Left ventricle myocardium inferior (tissue), 1 donor: ENCODE measurements at places on chromosomes 4 and X.

DNA sequence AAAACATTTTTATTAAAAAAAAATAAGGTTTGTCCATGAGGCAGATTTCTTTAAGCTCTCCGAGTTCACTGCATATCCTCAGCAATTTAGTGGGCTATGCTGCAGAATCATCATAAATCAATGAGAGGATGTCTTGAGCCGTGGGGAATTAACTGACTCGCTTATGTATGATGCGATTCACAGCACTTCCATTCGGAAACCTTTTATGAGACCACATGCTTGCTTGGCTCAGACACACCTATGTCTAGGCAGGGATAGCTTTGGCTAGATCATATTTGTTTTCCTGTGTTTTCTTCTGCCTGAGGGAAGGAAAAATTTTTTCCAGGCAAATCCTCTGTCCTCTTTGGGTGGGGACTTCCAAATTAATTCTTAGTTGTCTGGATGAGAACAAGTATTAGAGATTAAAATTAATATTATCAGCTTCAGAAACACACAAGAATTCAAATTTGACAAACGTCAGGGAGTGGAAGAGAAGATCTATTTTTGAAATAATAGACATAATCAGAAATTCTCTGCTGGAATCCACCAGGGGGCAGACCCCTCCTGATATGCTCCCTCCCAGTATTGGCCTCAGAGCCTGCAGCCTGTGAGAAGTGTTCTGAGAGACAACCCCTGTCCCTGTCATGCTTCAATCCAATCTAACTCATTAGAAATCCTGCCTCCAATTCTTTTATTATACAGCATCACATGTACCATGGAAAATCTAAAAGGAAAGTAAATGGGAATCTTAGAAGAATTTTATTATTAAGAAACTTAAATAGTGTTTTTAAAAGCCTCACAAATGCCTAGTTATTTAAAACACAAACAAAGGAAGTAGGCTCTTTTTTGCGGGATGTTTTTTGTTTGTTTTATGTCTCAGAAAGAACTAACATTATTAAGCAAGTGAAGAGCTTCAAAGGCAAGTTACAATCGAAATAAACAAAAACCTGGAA lies 345.1 kb upstream of the TACR3 start:
- peak; percentile 15 for DNase-seq

DNA sequence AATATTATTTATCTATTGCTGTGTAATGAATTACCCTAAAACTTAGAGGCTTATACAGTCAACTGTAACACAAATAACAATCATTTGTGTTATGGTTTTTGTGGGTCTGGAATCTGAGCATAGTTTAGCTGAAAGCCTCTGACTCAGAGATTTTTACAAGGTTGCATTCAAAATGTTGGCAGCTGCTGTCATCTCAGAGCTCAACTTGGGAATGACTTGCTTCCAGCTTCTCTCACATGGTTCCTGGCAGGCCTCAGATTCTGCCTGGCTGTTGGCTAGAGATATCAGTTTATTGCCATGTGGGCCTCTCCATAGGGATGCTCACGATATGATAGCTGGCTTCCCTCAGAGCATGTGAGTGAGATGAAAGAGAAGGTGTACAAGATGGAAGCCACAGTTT lies 70.2 kb upstream of the BRWD3 start:
- no peak for DNase-seq

GRCh38 chr4:100510551-100510950 lies 7.3 kb downstream of the EMCN start:
- no peak for DNase-seq

- DNase-seq = peak; percentile 44
These were observed 132.2 kb downstream of the AFAP1 start for GRCh38 chr4:7807351-7807921.

GRCh38 chrX:27933361-27933760 lies 47.9 kb downstream of the DCAF8L1 start:
- DNase-seq = no peak

GRCh38 chrX:2954541-2954940 lies 25.4 kb upstream of the ARSD start:
- DNase-seq = no peak

- DNase-seq = no peak
These were observed 23.3 kb upstream of the PPP2R2C start for GRCh38 chr4:6495736-6496135.

DNA sequence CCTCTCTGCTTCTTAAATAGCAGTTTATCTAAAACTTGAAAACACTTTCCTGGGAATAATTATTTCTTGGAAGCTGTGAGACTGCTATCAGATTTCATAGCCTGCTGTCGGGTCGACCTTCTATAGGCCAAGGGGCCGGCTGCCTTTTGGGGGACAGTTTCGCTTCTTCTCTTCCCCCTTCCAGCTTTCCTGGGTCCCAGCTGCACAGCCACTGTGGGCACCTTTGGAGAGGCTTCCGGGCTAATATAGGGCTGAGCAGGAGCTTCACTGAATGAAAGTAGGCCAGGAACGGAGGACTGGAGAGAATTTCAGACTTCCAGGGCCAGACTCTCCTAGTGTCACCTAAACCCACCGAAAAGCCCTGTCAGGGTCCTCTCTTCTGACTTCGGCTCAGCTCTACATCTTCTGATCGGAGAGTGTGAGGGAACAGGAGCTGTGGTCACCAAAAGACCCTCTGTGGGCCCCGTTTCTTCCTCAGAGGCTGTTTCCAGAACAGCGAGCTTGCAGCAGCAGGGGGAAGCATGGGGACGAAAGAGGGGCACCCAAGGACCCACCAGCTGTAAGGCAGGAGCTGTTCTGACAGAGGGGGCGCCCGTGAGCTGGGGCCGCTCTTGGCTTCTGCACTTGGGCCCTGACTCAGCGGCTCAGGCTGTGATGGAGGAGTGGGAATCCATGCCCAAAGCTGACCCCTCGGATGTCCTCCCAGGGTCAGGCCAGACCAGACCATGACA lies 620.6 kb downstream of the BCOR start:
- DNase-seq = no peak

DNA sequence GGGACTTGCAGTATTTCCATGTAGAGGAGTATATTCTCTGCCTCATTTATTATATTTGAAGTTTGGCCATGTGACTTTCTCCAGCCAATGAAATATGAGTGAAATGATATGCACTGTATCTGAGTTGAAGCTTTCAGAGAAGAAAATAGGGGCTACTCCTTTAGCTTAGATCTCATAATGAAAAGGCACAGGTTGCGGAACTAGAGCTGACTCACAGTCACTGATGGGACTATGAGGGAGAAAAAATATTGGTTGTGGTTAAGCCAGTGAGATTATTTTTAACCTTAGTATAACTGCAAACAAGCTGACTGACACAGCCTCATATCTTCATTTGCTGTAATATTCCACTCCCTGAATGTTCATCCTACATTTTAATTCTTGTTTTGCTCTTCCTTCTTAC lies 1104.3 kb downstream of the RPA4 start:
- DNase-seq = no peak

- DNase-seq = no peak
These were observed 9.9 kb downstream of the CPE start for GRCh38 chr4:165388756-165389155.

DNA sequence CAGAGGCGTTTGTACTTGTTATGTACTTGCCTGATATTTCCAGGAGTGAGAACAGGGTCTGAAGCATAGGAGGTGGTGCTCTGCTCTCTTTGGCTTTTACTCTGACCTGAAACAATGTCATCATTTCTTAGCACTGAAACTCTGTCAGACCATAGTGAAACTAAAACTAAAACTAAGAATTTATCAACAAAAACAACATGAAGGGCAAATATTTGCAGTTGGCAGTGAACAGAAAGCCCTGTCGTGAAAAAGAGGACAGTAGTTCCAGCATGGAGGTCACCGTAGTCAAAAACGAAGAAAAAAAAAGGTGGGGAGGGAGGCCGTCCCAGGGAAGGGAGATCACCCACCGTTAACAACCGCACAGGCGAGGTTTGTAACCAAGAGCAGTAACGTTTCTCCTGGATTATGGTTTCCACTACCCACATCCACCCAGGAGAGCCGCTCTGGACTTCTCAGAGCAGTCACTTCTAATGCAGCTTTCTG lies 97.5 kb downstream of the ANK2 start:
- no peak for DNase-seq

DNA sequence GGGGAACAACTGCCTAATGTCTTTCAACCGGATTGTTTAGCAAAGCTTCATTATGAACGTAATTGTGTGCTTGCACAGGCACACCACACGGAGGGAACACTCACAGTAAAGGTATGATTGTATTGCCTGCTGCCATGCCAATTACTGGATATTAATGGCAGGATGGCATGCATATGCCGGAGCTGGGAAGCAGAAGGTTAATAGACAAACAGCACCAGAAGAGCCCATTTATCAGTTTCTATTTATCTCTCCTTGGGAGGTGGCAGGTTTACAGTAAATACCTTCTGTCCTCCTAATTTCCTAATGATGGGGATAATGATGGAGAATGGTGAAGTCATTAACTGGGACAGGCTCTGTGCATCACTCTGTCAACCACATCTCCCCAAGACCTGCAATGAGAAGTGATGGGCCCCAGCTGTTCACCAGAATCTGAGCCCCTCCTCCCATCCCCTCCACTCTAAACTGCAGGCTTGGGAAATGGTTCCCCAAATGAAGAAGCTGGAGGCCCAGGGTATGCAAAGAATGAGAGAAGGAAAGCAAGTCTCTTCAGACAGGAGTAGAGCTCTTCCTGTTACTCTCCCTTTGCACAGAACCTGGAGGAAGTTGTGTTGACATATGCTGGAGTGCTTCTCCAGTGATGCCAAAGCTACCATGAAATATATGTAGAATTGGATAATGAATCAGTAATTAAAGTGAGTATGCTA lies 160.8 kb downstream of the NAA11 start:
- DNase-seq = no peak

- no peak for DNase-seq
These were observed 191.9 kb upstream of the STK26 start for GRCh38 chrX:131831185-131831520.

- DNase-seq = no peak
These were observed 102.6 kb downstream of the DHRSX start for GRCh38 chrX:2398064-2398656.

DNA sequence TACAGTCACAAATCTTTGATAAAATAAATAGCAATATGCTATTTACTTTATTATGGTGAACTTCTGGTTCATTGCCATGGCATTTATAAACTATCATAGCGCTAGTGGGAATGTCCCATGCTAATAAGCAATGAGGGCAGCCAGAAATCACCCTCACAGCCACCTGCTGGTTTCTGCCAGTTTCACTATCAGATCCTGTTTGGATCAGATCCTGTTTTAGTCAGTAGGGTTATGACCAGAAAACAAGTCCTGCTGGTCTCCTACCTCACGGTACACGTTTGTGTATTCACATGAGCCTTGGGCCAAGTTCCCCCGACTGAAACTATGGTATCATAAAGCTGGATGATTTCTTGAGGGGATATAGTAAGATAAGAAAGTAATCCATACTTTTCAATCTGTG lies 17.7 kb downstream of the FOXR2 start:
- DNase-seq = no peak

- DNase-seq = no peak
These were observed 173.6 kb downstream of the AFAP1 start for GRCh38 chr4:7766086-7766485.

- no peak for DNase-seq
These were observed 39.5 kb upstream of the GRPEL1 start for GRCh38 chr4:7107166-7107905.

- no peak for DNase-seq
These were observed 36.0 kb downstream of the PLAC1 start for GRCh38 chrX:134622056-134622812.

GRCh38 chr4:121680571-121680970 lies 16.2 kb downstream of the ANXA5 start:
- no peak for DNase-seq

DNA sequence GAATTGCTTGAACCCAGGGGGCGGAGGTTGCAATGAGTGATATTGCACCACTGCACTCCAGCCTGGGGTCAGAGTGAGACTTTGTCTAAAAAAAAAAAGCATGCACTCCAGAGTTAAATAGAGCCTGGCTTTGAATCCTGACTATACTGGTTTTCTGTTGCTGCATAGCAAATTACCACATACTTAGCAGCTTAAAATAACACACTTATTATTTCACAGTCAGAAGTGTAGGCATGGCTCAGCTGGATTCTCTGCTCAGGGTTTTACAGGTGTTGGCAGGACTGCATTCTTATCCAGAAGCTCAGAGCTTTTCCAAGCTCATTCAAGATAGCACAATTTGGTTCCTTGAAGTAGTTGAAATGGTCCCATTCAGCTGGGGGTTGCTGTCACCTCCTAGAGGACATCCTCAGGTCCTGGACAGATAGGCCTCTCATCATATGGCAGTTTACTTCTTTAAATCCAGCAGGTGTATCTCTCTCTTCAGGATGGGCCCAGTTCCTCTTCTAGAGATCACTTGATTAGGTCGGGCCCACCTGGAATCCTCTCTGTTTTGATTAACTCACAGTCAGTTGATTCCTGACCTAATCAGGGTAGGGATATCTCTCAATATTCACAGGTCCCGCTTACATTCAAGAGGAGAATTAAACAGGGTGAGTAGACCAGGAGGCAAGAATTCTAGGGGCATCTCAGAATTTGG lies 26.8 kb downstream of the DOCK11 start:
- DNase-seq = no peak

DNA sequence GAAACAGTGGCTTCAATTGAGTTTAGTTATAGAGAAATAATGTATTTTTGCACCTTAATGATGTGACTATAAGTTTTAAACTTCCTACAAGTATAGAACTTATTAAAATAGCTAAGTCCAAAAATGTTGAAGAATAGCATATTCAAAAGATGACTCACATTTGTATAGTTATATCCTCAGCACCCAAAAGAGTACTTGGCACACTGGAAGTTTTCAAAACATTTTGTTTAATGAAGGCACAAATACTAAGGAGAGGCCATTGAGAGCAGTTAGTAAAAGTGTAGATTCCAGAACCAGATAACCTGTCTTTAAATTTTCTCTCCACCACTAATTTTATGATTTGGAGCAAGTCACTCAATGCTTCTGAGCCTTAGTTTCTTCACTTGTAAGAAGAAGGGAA lies 226.9 kb upstream of the MID1 start:
- no peak for DNase-seq

DNA sequence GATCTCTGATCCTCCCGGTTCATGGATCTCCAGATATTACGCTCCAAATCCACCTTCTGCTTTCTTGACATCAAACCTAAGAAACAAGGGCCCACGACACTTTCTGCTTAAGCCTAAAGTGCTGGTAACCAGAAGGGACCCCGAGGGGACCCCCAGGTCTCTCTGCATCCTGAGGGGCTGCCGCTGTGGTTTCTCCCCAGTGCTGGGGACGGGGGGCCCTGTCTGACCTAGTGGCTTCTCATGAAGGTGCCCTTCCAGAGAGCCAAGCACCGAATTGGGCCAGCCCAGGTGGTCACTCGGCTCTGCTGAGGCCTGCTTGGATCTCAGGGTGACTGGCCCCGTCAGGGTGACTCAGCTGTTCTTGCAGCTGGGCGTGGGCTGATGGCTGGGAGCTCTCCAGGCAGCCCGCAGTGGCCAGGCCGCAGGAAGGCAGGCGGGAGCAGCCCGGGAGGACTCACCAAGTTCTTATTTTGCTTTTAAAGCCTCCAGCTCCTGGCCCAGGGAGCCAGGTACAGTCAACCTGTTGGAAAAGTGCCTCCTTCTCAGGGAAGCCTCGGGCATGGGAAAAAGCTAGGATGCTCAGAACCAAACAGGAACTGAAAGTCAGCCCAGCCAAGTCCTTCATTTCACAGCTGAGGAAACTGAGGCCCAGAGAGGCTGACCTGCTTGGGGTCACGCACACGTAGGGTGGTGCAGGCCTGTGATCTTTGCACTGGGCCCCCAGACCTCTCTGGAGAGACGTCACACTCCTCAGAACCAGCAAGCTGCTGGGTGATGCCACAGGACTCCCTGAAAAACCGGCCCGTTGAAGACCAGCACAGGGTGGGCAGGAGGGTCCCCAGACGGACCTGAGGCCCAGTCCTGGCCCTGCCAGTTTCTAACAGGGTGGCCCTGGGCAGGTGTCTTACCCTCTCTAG lies 16.7 kb downstream of the BLOC1S4 start:
- peak; percentile 76 for DNase-seq
